ENCODE measurements at places on chromosomes 11 and 22.

GRCh38 chr11:105081412-105082150 is 36.4 kb upstream of the CARD16 start:
- no peak for DNase-seq

DNA sequence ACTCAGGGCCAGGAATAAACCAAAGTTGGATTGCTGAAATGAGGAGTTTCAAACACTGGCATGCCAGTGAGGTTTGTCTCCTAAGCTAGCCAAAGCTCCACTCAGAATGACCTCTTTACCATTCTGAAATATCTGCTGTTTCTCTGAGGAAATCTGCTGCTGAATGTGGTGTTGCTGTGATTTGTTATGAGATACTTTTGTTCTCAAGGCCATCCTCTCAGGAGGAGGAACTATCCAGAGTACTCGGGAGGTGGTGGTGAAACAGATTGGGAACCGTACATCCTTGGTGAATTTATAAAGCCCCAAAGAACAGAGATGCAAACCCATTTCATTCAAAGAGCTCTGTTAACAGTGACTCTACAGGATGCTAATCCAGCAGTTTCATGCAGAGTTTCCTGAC is 50.5 kb downstream of the BDNF start:
- no peak for DNase-seq

DNA sequence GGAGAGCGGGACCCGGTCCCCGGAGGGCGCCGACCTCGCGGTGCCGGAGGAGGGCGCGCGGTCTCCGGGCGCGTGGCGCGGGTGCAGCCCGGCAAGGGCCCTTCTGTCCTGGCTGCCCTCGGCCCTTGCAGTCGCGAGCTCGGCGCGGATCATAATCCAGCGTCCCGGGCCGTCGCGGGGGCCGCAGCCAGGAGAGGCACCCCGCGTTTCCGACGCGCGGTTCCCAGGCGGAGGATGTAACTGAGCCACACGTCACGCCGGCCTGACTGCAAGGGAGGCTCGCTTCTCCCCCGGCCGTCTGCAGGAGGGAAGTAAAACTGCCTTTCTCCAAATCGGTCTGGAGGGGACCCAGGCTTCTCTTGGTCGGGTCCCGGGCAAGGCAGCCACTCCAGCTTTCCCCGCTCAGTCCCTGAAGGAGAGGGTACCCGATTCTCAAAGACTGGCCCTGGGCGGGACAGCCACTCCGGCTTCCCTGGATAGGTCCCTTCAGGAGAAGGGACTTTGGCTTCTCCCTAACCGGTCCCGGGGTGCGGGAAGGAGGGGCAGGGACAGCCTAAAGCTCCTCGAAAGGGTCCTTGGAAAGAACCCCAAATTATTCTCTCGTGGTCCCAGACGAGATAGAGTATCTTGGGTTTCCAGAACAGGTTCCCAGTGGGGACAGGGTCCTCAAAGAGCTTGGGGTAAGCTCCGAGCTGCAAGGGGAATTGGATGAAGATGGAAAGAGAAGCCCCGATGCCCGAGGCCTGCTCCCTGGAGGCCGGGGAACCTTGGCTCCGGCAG is 836 bp downstream of the SPON1 start:
- peak; percentile 58 for DNase-seq

- DNase-seq: no peak
Observed at GRCh38 chr11:78562398-78562797, 12.3 kb downstream of the NARS2 start.

DNA sequence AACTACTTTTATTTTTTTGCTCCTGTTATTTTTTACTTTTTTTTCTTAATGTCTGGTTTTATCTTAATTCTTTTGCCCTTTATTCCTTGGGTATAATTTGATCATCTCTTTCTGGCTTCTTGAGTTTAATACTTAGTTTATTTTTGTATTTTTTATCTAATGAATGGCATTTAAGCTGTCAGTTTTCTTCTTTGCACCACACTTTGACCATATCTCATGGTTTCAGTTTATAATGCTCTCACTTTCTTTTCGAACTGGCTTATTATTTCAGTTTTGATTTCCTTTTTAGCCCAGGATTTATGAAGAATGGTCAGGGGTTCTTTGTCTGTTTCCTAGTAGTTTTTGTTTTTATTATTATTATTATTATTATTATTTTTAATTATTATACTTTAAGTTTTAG is 48.3 kb downstream of the QSER1 start:
- DNase-seq: no peak

GRCh38 chr11:80165744-80166143 is 724.9 kb upstream of the TENM4 start:
- DNase-seq: no peak

DNA sequence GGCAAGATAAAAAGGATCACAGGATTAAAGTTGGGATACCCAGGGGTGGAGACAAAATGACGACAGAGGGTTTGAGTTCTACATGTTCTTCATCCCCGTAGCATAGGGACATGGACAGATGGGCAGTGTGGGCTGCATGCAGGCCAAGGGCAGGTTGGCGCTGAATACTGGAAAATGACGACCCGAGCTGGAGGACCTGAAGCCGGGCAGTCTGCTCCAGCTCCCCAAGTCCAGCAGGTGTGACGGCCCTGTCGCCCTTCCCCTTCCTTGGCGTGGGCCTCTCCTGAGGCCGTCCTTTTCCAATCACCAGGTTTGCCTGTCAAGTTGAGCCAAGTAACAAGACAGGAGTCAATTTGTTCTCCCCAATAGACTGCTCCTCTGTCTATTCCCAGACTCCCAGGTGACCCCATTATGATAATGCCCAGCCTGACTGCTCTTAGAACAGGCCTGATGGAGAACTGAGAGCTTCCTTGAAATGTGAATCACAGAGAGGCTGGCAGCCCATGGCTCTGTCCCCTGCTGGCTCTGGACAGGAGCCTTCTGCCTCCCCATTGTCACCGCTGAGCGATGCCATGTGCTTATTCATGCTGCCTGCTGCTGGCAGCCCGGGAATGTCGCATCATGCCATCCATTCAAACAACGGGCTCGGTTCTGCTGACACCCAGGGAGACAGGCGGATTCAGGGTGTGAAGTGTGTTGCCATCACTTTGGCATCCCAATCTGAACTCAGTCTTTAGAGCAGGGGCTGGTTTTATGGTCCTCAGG is 392.1 kb downstream of the NTM start:
- DNase-seq: no peak

GRCh38 chr22:27086080-27087044 is 429.0 kb downstream of the MIAT start:
- no peak for DNase-seq

- DNase-seq: no peak
Observed at GRCh38 chr11:21364866-21365624, 695.7 kb downstream of the NELL1 start.

DNA sequence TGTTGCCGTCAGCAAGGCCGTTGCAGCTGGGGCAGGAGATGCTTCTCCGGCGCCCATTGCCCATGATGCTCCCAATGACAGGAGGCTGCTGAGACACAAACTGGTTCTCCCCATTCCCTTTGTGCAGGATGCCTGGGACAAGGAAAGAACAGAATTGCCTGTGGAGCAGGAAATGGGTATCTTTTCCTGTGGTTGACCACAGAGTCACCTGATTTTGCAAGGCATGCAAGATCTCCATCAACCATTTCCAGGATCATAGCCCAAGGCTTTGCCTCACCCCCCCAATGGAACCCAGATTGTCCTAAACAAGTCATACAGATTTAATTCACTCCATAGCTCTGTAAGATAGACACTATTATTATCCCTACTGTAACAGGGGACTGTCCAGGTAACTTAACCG is 148.1 kb upstream of the NARS2 start:
- DNase-seq: no peak

DNA sequence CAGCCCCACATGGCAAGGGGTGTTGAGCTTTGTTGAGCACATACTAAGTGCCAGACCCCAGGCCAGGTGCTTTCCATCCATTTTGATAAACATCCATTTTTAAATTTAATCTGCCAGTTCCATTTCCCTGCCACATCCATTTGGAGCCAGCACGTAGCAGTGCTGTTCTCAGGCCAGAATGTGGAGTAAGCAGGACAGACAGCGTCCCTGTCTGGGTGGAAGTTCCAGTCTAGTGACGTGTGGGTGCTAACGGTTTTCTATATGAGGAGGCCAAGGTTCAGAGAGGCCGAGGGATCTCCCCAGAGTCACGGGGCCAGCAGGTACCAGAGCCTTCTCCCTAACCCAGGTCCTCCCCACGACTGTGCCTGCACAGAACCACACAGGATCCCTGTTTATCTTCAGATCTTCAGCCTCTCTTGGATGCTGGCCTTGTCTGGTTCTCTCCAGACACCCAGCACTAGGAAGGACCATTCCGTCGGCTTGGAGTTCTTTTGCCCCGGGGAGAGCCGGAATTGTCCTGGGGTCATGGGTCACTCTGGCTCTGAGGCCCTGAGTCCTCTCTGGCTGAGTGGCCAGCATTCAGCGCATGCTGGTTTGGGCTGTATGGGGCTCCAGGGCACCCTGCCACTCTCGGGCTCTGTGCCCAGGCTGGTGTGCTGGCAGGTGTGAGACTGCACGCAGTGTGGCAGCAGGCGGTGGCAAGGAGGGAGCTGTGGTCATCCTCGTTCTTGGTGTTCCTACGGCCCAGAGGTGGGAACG is 63.6 kb upstream of the PPARA start:
- no peak for DNase-seq

DNA sequence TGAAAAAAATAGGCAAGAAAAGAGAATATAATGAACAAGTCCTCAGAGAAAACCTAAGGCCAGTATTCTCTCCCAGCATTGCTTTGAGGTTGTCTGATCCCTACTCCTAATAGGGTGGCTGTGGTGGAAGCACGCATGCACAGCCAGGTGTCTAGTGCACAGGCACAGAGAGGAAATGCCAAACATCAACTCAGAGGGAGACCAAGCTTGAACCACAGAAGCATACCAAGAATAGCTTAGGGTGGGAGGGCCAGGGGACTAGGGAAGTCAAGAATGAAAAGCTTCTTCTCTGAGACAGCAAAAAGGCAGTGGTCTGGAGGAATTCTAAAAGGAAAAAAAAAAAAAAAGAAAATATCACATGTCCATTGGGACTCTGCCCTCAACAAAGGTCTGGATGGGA is 244.1 kb upstream of the API5 start:
- DNase-seq: no peak

DNA sequence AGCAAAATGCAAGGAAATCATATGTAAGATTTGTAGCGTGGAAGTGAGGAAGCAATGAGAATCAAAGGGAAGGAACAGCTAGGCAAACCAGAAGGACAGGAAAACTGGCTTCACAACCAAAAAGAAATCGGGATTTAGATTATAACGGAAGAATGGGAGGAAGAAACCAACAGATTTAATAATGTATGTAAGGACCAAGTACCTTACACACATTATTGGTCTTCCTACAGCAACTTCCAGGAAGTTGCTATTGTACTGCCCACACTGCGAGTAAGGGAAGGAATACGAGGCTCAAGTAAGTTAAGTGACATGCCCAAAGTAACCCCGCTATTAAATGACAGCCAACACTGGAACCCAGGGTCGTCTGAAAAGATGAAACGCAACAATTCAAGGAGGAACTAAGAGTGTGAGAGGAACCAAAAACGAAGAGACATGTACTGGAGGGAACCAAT is 473 bp downstream of the TXN2 start:
- no peak for DNase-seq

DNA sequence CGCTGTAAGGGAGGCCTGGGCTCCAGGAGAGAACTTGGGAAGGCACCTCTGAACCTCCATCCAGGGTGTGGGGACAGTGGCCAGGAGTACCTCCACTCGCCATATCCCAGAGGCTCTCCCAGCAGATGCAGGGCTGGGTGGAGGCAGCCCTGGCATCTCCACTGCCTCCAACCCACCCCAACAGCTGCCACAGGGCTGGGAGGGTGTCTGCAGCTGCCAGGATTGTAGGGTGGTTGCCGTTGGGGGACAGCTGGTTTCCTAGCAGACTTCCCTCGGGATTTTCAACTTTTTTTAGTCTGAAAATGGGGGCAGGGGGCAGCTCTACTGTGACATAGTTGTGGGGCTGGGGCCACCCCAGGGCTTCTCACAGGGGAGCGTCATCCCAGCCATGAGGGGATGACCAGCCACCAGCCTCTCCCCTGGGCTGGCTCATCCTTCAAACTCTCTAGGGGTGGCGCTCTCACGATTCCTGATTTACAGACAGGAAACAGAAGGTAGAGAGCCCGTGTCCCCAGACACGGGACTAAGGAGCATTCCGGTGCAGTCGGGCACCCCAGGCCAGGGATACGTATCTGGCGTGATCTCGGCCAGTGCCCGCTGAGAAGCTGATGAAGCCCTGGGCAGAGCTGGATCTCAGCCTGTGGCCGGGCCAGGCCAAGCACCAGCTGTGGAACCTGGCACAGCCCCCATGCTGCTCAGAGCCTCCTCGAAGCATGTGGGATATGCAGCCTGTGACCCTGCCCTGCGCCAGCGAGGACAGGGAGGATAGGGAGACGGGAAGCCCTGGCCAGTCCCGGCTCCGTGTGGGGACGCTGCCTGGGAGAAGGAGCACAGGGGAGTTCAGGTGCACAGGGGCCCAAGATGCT is 9.9 kb downstream of the PRR5 start:
- no peak for DNase-seq

DNA sequence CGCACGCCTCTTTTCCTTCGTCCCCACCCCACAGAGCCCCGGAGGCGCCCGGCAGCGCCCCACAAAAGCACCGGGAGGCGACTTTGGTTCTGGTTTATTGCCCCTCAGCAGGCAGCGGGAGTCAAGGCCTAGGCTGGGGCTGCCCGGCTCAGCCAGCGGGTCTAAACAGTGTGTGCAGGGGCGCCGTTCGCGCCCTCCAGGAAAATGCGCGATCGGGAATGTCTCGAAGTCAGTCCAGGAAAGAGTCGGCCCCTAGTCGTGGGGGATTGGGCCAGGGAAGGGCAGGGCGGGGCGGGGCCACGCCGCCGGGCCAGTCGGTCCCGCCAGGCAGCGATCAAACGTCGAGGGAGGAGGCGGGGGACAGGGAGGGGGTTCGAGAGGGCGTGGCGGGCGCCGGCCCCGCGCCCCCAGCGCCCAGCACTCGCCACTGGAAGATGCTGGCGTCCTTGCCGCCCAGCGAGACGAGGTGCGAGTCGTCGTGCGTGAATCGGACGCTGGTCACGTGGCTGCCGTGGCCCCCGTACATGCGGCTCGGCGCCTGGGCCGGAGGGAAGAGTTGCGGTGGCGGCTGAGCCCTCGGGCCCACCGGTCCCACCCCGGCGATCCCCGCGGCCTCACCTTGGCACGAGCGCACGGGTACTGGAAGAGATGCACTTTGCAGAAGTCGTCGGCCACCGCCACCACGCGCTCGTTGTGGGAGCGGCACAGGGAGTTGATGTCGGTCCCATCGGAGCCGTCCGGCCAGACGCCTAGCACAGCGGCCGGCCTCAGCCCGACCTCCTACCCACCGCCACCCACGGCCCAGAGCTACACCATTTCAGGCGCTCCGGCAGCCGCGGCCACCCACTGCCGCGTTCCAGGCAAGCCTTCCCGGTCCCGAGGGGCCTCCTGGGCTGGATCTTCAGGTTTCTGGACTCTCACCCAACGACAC is 741 bp upstream of the MTA2 start:
- DNase-seq: peak; percentile 65

- no peak for DNase-seq
Observed at GRCh38 chr11:78318321-78319114, 99.1 kb downstream of the GAB2 start.

All from activated CD8-positive, alpha-beta memory T cell treated with anti-CD3 and anti-CD28 coated beads, Interleukin-2, amount 50 U/mL, for 48 hours (primary cell).